ENCODE measurements at places on chromosomes 13 and 19. TPM values are rescaled to one million over a fixed set of nuclear protein-coding genes. Genes with fewer than 3 reads are reported as not detected.
A peak's percentile ranks its signal among the peaks of the same experiment; 100 is the strongest.

DNA sequence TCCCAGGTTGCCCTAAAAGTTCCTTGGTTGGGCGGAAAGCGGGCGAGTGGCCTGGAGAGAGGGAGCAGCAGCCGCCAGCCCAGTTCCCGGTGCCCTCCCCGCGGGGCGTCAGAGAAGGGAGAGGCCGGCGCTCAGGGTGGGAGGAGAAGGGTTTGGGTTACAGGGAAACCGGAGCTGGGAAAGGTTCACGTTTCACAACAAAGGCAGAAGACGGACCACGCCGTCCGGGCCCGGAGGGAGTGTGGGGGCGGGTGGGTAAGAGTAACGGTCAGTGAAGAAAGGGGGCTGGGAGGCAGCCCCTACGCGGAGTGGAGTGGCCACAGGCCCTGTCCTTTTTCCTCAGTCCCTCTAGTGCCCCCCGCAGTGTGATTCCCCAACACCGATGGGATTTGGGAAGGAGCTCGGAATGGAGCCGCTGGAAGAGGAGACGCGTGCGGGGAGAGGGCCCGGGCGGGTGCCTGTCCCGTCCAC, 1.6 kb downstream of the SIX5 start:
- peak; percentile 82 for DNase-seq
- H3K27me3 ChIP-seq = no peaks in the 10 kb centered on the region
- peak overlapping the region; percentile 84 for H3K27ac ChIP-seq
- no peaks in the 10 kb centered on the region for H3K36me3 ChIP-seq
- H3K4me3 ChIP-seq = peak overlapping the region; percentile 91
- peaks cover 15% of the 10 kb centered on the region for H3K4me1 ChIP-seq

- no peak overlapping the region for H3K4me3 ChIP-seq
- H3K27me3 ChIP-seq = peaks cover 11% of the 10 kb centered on the region
- H3K27ac ChIP-seq = no peak overlapping the region
Observed at GRCh38 chr19:31249217-31249616, 100.0 kb downstream of the TSHZ3 start.

- no peak for DNase-seq
- no peaks in the 10 kb centered on the region for H3K36me3 ChIP-seq
- H3K4me3 ChIP-seq = no peak overlapping the region
- H3K27me3 ChIP-seq = no peaks in the 10 kb centered on the region
- H3K27ac ChIP-seq = no peak overlapping the region
Observed at GRCh38 chr19:21698215-21698614, 69.2 kb downstream of the ZNF100 start.

DNA sequence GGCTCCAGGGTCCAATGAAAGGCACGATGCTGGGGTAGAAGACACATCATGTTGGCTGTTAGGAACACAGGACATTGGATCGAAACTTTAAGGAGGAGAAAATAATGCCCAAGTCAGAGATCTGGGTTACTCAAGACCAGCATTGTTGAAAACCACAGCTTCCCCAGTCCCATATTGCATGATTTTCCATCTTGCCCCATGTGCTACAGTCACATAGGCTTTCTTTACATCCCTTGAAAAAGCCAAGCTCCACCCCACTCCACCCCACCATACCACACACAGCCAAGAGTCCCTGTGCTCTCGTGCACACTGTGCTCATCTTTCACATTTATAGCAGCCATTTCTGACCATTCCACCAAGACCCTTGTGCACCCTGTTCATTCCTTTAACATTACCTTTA, 636.2 kb downstream of the DIAPH3 start:
- H3K27me3 ChIP-seq = no peaks in the 10 kb centered on the region
- peaks cover 23% of the 10 kb centered on the region for H3K4me1 ChIP-seq
- no peak overlapping the region for H3K4me3 ChIP-seq

DNA sequence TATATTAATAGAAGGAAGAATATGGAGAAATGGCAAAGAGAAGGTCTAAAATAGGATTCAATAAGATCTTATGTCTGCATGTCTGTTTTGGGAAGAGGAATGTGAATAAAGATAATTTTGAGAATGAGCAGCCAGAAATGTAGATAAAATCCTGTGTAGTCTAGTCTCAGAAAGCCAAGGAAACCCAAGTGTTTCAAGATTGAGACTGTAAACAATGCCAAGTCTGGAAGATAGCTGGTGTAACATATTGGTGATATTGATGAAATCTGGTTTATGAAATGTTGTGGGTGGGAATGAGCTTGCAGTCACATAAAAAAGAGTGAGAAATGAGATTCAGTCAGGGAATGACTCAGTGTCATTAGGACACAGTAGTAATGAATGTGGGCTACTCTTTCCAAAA, 1180.3 kb upstream of the PCDH20 start:
- no peaks in the 10 kb centered on the region for H3K36me3 ChIP-seq
- H3K4me3 ChIP-seq = no peak overlapping the region
- H3K27ac ChIP-seq = no peak overlapping the region
- no peak for DNase-seq
- no peaks in the 10 kb centered on the region for H3K4me1 ChIP-seq

GRCh38 chr19:53132141-53132991, at the start of gene ZNF415:
ZNF415 (minus strand) TSS chr19:53132910; CDS start chr19:53122676, 10,234 bp downstream.
- no peaks in the 10 kb centered on the region for H3K27me3 ChIP-seq
- peak within 1 kb of the TSS; percentile 89 for H3K4me3 ChIP-seq
- H3K36me3 ChIP-seq = peaks cover 23% of the 10 kb centered on the region
- peaks cover 17% of the 10 kb centered on the region for H3K4me1 ChIP-seq

DNA sequence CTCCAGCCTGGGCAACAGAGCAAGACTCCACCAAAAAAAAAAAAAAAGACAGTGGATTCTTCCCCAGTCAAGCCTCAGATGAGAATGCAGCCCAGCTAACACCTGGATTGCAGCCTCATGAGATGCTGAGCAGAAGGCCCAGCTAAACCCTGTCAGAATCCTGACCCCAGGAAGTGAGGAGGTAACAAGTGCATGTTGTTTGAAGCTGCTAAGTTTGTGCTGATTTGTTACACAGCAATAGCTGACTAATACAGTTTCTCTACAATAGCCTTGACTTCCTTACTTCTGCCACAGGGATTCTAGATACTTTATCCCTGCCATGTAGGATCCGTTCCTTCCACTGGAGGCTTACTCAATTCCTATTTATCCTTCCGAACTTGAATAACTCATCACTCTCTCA, 20.5 kb downstream of the TMPRSS9 start:
- peaks cover 5% of the 10 kb centered on the region for H3K36me3 ChIP-seq
- H3K27ac ChIP-seq = peak overlapping the region; percentile 80
- H3K4me3 ChIP-seq = peak overlapping the region; percentile 65
- no peak for DNase-seq
- H3K4me1 ChIP-seq = peaks cover 31% of the 10 kb centered on the region

GRCh38 chr13:113122550-113123225, at the start of gene F10:
F10 (plus strand) TSS chr13:113122799; CDS start chr13:113122856, 57 bp downstream.
- peak within 1 kb of the TSS; percentile 77 for H3K4me3 ChIP-seq
- no peaks in the 10 kb centered on the region for H3K36me3 ChIP-seq

DNA sequence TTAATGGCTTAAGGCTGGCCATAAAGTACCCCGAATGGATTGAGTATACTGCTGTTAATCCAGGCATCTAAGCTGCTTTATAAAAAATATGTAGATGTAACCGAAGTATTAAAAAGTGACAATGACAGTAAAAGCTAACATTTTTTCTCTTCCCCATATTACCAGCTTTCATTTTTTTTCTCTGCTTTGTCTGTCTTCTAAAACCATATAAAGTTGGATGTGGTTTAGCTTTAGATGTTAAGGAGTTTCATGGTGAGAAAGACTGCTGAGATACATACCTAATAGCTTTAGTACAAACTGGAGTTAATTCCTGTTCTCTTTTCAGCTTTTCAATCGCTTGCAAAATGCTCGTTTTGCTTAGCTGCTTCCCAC, 838 bp downstream of the AKAP11 start:
- H3K4me1 ChIP-seq = peaks cover 28% of the 10 kb centered on the region
- peak overlapping the region; percentile 91 for H3K27ac ChIP-seq
- DNase-seq = no peak
- H3K4me3 ChIP-seq = peak overlapping the region; percentile 99

GRCh38 chr19:47735131-47735530, 10.2 kb upstream of the NOP53 start:
- H3K27ac ChIP-seq = no peak overlapping the region
- no peak for DNase-seq
- no peaks in the 10 kb centered on the region for H3K36me3 ChIP-seq
- peaks cover 15% of the 10 kb centered on the region for H3K27me3 ChIP-seq

CGB1 gene
- not detected for total RNA-seq

PLIN5 gene
- total RNA-seq = 1.2 TPM

CBARP gene
- total RNA-seq = 10.8 TPM

ZNF700 gene
- total RNA-seq = 16.1 TPM

PLEKHA4 gene
- 15.8 TPM for total RNA-seq

Measured in type B pancreatic cell (in vitro differentiated cells).